ACHN (cell line): ENCODE measurements at places on chromosomes 4 and X.

- no peak for DNase-seq
These were observed 8.5 kb downstream of the TIGD2 start for GRCh38 chr4:89119836-89120235.

- peak; percentile 11 for DNase-seq
These were observed 17.7 kb downstream of the MND1 start for GRCh38 chr4:153362184-153362583.

DNA sequence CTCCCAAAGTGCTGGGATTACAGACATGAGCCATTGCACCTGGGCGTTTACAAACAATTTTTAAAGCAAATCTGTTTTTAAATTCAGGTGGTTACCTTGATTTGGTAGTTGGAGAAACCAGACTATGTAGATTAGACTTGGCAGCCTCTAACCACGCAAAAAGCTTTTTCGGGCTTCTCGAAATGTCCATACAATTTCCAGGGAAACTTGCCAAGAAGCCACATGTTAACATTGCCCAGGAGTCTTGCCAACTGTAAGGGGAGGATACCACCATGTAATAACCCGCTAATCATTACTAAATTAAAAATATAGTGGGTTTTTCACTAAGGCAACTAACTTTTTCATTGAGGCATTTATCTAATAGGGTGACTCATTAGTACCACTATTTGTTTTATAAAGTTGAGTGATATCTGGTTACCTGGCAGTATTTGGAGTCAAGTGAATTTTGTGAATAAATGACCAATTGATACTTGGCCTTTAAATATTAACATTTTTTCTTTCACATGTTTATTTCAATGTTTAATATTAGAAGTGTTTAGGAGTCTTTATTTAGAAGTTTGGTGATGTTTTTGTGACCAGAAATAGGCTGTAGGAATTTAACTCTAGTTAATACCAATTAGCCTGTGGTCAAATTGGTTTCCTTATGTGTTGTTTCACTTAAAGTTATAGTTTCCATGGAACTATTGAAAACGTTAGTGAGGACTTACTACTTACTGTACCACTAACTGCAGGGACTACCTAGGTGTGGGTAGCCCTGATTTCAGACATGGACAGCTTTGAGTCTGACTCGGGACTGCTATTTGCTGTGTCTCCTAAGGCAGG, 61.3 kb downstream of the CLDN34 start:
- no peak for DNase-seq

DNA sequence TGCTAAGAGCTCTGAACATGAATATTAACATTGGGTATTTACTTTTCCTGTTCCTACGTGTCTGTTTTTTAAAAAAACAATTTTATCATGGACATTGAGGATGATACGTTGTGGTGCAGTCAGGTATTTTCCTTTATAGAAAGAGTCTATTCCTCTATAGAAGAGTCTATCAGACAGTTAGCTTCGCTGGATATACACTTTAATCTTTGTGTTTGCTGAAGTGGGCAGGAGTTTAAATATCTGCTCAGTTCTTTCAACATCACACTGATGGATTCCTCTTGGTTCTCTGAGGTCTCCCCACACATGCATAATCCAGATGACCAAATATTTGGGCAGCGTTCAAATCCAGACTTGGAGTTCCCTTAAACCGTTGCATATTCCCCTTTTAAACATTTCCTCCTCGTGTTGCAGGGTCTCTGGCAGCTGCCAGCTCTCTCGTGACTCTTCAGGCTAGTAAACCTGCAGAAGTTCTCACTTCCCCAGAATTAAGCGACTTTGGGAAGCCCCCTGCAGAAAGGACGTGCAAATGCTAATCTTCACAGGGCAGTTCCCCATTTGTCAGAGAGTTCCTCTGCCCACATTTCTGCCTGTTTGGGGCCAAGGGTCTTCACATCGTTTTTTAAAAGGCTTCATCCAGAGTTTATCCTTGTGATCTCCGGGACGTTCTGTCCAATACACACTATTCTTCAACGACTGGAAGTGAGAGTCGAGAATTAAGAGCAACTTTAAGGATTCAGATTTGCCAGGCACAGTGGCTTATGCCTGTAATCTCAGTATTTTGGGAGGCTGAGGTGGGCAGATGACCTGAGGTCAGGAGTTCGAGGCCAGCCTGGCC, 20.5 kb upstream of the DHRSX start:
- DNase-seq: no peak

GRCh38 chr4:40736910-40737309, 12.8 kb upstream of the NSUN7 start:
- peak; percentile 42 for DNase-seq

DNA sequence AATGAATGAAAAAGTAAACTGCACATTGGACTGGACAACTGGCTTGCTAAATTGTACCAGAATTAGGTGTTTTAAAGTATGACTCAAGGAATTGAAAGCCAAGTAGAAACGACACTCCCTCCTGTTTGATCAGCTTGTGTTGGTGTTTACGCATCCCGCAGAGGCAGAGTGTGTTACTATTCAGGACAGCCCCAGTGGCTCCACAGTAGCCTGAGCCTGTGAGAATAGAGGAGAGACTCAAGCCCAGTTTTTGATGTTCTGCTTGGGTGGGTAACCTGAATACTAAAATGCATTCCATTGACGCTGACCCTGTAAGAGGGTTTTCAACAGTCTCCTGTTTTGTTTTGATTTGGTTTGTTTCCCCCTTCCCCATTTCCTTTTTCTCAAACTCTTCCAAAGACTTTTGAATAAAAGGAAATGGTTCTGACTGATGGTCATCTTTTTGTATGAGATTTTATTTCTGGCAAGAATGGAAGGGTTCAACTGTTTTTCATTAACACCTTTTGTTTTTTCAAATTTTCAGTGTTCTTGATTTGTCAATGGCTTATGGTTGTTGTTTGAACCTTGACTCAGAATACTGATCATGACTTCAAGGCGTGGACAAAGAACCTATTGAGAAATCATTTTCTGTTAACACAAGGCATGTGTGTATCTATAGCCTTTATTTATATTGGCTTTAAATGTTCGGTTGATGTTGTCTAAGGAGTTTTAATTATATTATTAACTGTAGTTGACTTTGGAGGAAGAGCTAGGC, 10.2 kb downstream of the ADGRL3 start:
- DNase-seq: no peak
